Small intestine (tissue), 16 donors: ENCODE measurements at places on chromosomes 13 and 19. TPM values are rescaled to one million over a fixed set of nuclear protein-coding genes. Genes with fewer than 3 reads are reported as not detected.

TJP3 gene
- polyA plus RNA-seq, result 285 TPM

CGB8 gene
- polyA plus RNA-seq, result not detected

PCDH17 gene
- polyA plus RNA-seq, result 1.9 TPM

CKM gene
- 9.1 TPM for polyA plus RNA-seq

GIPR gene
- polyA plus RNA-seq, result 1.1 TPM

ATP8B3 gene
- polyA plus RNA-seq, result 0.52 TPM

CTXN1 gene
- 1.1 TPM for polyA plus RNA-seq

FUT6 gene
- polyA plus RNA-seq, result 34.6 TPM

CEACAM5 gene
- polyA plus RNA-seq, result 2.7 TPM

FXYD1 gene
- 7.3 TPM for polyA plus RNA-seq

CYP2A7 gene
- polyA plus RNA-seq, result not detected

PSG11 gene
- polyA plus RNA-seq, result not detected

PLK5 gene
- 0.15 TPM for polyA plus RNA-seq

PRR12 gene
- 18.4 TPM for polyA plus RNA-seq

FCER2 gene
- not detected for polyA plus RNA-seq

CDX2 gene
- 66.2 TPM for polyA plus RNA-seq

GPR18 gene
- 1.1 TPM for polyA plus RNA-seq

ZNF700 gene
- 24.6 TPM for polyA plus RNA-seq

PNMA8A gene
- polyA plus RNA-seq, result 1.5 TPM

ARGLU1 gene
- polyA plus RNA-seq, result 65.8 TPM

CEACAM20 gene
- polyA plus RNA-seq, result 0.19 TPM

ZNF699 gene
- 0.22 TPM for polyA plus RNA-seq

NOVA2 gene
- polyA plus RNA-seq, result 0.27 TPM

OXGR1 gene
- 0.19 TPM for polyA plus RNA-seq

APOC4 gene
- polyA plus RNA-seq, result not detected

ADGRE1 gene
- polyA plus RNA-seq, result 1.9 TPM

RUBCNL gene
- 4.1 TPM for polyA plus RNA-seq
